Tibial nerve (tissue), 4 donors: ENCODE measurements at places on chromosomes 2 and 18.

GRCh38 chr18:22385718-22386117 lies 32.0 kb downstream of the CTAGE1 start:
- no peak overlapping the region for H3K4me3 ChIP-seq
- no peaks in the 10 kb centered on the region for H3K36me3 ChIP-seq
- no peaks in the 10 kb centered on the region for H3K27me3 ChIP-seq
- H3K27ac ChIP-seq = no peak overlapping the region
- no peak for DNase-seq
- no peaks in the 10 kb centered on the region for H3K4me1 ChIP-seq

- no peaks in the 10 kb centered on the region for H3K4me1 ChIP-seq
- H3K4me3 ChIP-seq = no peak overlapping the region
- no peak overlapping the region for H3K27ac ChIP-seq
- no peaks in the 10 kb centered on the region for H3K27me3 ChIP-seq
Observed at GRCh38 chr2:196290569-196290968, 119.2 kb upstream of the STK17B start.

- no peaks in the 10 kb centered on the region for H3K4me1 ChIP-seq
- DNase-seq = no peak
- H3K4me3 ChIP-seq = no peak overlapping the region
- no peak overlapping the region for H3K27ac ChIP-seq
- no peaks in the 10 kb centered on the region for H3K36me3 ChIP-seq
Observed at GRCh38 chr2:94956797-94957391, 68.6 kb upstream of the MAL start.

GRCh38 chr2:106339132-106339531 lies 129.1 kb downstream of the RGPD3 start:
- no peaks in the 10 kb centered on the region for H3K27me3 ChIP-seq
- H3K36me3 ChIP-seq = no peaks in the 10 kb centered on the region
- no peaks in the 10 kb centered on the region for H3K4me1 ChIP-seq
- no peak overlapping the region for H3K4me3 ChIP-seq
- no peak for DNase-seq

GRCh38 chr18:32025744-32026143 lies 7.1 kb downstream of the RNF125 start:
- H3K36me3 ChIP-seq = no peaks in the 10 kb centered on the region
- no peak for DNase-seq
- H3K27ac ChIP-seq = no peak overlapping the region
- no peaks in the 10 kb centered on the region for H3K27me3 ChIP-seq

GRCh38 chr2:238567067-238567855 lies 140.5 kb downstream of the ASB1 start:
- DNase-seq = no peak
- no peak overlapping the region for H3K4me3 ChIP-seq
- no peaks in the 10 kb centered on the region for H3K27me3 ChIP-seq
- no peak overlapping the region for H3K27ac ChIP-seq

DNA sequence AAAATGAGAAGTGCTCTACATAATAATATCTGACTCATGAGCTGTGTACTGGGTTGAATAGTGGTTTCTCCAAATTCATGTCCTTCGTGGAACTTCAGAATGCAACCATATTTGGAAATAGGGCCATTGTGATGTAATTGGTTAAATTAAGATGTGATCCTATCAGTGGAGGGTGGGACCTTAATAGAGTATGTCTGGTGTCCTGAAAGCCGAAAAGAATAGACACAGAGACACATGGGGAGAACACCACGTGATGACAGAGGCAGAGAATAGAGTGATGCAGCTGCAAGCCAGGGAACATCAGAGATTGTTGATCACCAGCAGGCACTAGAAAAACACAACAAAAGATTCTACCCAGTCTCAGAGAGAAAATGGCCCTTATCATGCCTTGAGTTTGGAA lies 310.1 kb downstream of the EXOC6B start:
- H3K4me1 ChIP-seq = no peaks in the 10 kb centered on the region
- H3K4me3 ChIP-seq = no peak overlapping the region
- no peak for DNase-seq
- no peaks in the 10 kb centered on the region for H3K36me3 ChIP-seq
- no peak overlapping the region for H3K27ac ChIP-seq
- H3K27me3 ChIP-seq = no peaks in the 10 kb centered on the region

- H3K36me3 ChIP-seq = no peaks in the 10 kb centered on the region
- no peaks in the 10 kb centered on the region for H3K27me3 ChIP-seq
- H3K4me3 ChIP-seq = no peak overlapping the region
- no peak for DNase-seq
- H3K4me1 ChIP-seq = no peaks in the 10 kb centered on the region
Observed at GRCh38 chr2:191804766-191805165, 42.1 kb downstream of the CAVIN2 start.

DNA sequence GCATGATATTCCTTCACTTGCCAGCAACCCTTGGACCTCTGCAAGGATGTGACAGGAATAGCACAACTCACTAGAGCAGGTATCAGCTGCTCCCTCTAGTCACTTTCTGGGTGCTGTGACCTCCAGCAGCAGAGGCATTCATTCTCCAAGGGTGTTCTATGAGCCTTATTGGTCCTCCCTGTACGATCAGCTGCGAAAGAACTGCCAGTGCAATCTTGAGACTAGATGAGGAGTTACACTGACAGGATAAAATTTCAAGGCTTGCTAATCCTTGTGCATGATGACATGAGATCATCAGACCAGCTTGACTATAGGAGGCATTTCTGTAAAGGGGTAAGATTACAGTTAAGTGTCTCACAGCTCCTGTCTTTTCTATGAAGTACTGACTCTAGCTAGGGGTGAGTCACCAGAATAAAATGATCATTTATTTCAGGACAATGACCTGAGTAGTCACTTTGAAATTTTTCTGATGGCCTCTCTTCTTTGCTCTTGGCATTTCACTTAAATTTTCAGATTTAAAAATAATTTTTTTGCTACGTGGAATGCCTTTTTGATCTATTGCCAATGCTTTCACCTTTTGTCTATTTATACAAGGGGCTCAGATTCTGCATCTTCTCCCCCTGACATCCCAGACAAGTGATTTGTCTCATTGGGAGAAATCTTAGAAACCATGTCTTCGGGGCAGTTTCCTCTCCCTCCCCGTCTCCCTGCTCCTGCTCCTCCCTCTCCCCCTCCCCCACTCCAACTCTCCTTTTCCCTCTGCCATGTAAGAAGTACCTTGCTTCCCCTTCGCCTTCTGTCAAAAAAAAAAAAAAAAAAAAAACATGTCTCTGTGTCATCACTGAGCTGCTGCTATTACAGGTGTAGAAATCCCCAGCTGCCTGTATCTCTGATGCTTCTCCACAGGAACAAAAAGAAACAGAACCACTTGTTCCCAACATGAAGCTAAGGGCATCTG lies 49.2 kb upstream of the FRZB start:
- no peaks in the 10 kb centered on the region for H3K4me1 ChIP-seq
- H3K4me3 ChIP-seq = no peak overlapping the region
- no peaks in the 10 kb centered on the region for H3K36me3 ChIP-seq

- no peaks in the 10 kb centered on the region for H3K27me3 ChIP-seq
- no peaks in the 10 kb centered on the region for H3K4me1 ChIP-seq
- no peak overlapping the region for H3K4me3 ChIP-seq
- peaks cover 36% of the 10 kb centered on the region for H3K36me3 ChIP-seq
- no peak overlapping the region for H3K27ac ChIP-seq
Observed at GRCh38 chr2:11802782-11803191, 56.4 kb downstream of the LPIN1 start.

DNA sequence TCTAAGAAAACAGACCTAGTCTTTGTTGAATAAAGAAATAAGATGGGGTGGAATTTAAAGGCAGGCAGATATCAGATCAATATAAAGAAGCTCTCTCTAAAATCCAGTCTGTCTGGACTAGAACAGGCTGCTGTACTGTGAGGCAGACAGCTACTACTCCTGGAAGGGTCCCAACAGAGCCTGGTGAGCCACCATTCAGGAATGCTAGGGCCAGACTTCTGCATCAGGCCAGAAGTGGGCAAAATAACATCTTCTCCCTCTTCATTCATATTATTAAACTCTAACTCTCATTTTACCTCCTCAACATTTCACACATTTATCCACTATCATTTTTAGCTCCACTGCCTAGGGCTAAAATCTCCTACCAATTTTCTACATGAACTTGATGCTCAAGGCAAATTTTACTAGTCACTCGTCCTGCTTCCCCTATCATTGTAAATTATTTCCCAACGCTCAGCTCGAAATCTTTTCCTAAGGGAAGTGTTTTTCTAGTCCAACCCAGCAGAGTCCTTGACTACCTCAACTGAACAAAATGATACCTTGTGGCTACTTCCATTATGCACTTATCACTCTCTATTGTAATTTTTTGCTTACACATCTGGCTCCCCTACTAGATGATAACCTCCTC lies 45.2 kb upstream of the GLS start:
- no peak for DNase-seq
- no peak overlapping the region for H3K27ac ChIP-seq
- peaks cover 6% of the 10 kb centered on the region for H3K4me1 ChIP-seq
- H3K4me3 ChIP-seq = no peak overlapping the region
- H3K36me3 ChIP-seq = no peaks in the 10 kb centered on the region
- no peaks in the 10 kb centered on the region for H3K27me3 ChIP-seq

GRCh38 chr2:238574490-238575271 lies 148.0 kb downstream of the ASB1 start:
- H3K36me3 ChIP-seq = no peaks in the 10 kb centered on the region
- no peak overlapping the region for H3K27ac ChIP-seq

DNA sequence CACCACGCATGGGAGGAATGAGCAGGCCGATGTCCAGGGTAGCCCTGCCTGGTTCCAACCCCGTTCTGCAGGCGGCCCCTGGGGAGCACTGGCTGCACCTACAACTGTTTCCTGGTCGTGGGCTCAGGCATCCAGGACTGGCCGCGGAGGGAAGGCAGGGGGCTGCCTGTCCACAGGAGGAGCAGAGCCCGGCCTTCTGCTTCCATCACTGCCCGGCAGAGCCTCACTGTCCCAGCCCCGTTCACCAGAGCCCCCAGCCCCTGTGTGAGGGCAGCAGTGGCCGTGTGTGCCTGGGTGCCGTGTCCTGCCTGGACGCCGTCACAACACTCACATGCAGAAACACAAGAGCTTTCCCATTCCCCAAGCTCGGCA lies 56.2 kb downstream of the KCNG2 start:
- no peaks in the 10 kb centered on the region for H3K36me3 ChIP-seq
- no peak for DNase-seq
- H3K4me3 ChIP-seq = no peak overlapping the region
- no peaks in the 10 kb centered on the region for H3K27me3 ChIP-seq
- no peak overlapping the region for H3K27ac ChIP-seq

- no peaks in the 10 kb centered on the region for H3K36me3 ChIP-seq
- H3K27ac ChIP-seq = no peak overlapping the region
- no peak for DNase-seq
- H3K4me3 ChIP-seq = no peak overlapping the region
- H3K27me3 ChIP-seq = no peaks in the 10 kb centered on the region
Observed at GRCh38 chr18:24853076-24853475, 392.6 kb downstream of the HRH4 start.

- no peaks in the 10 kb centered on the region for H3K36me3 ChIP-seq
- no peak overlapping the region for H3K27ac ChIP-seq
- no peaks in the 10 kb centered on the region for H3K4me1 ChIP-seq
- no peak for DNase-seq
- no peaks in the 10 kb centered on the region for H3K27me3 ChIP-seq
- H3K4me3 ChIP-seq = no peak overlapping the region
Observed at GRCh38 chr18:26741758-26742157, 123.7 kb downstream of the AQP4 start.

DNA sequence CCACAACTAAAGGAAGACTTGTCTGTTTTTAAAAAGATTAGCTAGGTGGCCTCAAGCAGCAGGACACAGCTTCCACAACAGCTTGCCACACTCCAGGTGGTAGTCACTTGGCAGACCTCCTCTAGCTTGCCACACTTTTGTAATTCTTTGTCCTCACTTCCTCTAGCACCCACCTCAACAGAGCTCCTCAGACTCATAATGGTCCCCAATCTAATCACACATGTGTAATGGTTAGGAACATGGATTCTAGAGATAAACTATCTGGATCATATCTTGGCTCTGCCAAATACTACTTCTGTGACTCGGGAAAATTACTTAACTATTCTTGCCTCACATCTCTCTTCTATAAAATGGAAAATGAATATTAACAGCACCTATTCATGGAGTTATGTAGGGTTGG lies 3.5 kb downstream of the SNRNP200 start:
- no peak for DNase-seq
- H3K27me3 ChIP-seq = no peaks in the 10 kb centered on the region
- H3K4me1 ChIP-seq = peaks cover 13% of the 10 kb centered on the region
- H3K36me3 ChIP-seq = peaks cover 73% of the 10 kb centered on the region
- H3K4me3 ChIP-seq = no peak overlapping the region

- no peaks in the 10 kb centered on the region for H3K36me3 ChIP-seq
- H3K27me3 ChIP-seq = no peaks in the 10 kb centered on the region
- DNase-seq = no peak
- no peaks in the 10 kb centered on the region for H3K4me1 ChIP-seq
- no peak overlapping the region for H3K27ac ChIP-seq
- H3K4me3 ChIP-seq = no peak overlapping the region
Observed at GRCh38 chr18:5250603-5251002, 44.9 kb downstream of the ZBTB14 start.

GRCh38 chr2:37052600-37053332 lies 31.4 kb downstream of the HEATR5B start:
- H3K4me1 ChIP-seq = no peaks in the 10 kb centered on the region
- H3K36me3 ChIP-seq = peaks cover 92% of the 10 kb centered on the region
- DNase-seq = no peak
- H3K4me3 ChIP-seq = no peak overlapping the region
- H3K27me3 ChIP-seq = no peaks in the 10 kb centered on the region
- H3K27ac ChIP-seq = no peak overlapping the region

- H3K36me3 ChIP-seq = no peaks in the 10 kb centered on the region
- DNase-seq = no peak
- no peaks in the 10 kb centered on the region for H3K27me3 ChIP-seq
- H3K4me1 ChIP-seq = peaks cover 35% of the 10 kb centered on the region
Observed at GRCh38 chr2:143608758-143609157, 479.5 kb downstream of the ARHGAP15 start.

DNA sequence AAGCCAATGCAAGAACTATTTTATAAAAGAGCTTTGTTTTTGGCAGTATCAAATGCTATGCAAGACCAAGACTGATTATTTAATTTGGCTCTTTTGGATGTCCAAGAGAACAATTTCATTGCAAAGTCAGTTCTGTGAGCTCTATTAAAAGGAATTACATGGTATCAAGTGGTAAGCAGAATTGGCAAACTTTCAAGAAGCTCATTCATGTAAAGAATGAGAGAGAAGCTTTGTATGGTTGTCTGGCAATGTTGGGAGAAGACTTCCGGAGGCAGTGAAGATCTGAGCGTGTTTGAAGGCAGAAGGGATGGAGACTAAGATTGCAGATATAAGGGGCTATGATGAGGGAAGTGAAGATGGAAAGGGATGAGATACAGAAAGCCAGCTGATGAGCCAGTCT lies 49.6 kb downstream of the CPS1 start:
- H3K36me3 ChIP-seq = no peaks in the 10 kb centered on the region
- DNase-seq = no peak

- DNase-seq = no peak
- H3K27me3 ChIP-seq = no peaks in the 10 kb centered on the region
- H3K36me3 ChIP-seq = peaks cover 97% of the 10 kb centered on the region
- no peak overlapping the region for H3K4me3 ChIP-seq
Observed at GRCh38 chr2:6854416-6854815, 11.3 kb downstream of the CMPK2 start.

GRCh38 chr2:37870829-37871228 lies 54.3 kb upstream of the RMDN2 start:
- DNase-seq = no peak
- H3K27ac ChIP-seq = no peak overlapping the region
- no peaks in the 10 kb centered on the region for H3K27me3 ChIP-seq
- H3K36me3 ChIP-seq = no peaks in the 10 kb centered on the region
- H3K4me1 ChIP-seq = peaks cover 21% of the 10 kb centered on the region
- H3K4me3 ChIP-seq = no peak overlapping the region
